ENCODE measurements at places on chromosomes 2 and 18.

DNA sequence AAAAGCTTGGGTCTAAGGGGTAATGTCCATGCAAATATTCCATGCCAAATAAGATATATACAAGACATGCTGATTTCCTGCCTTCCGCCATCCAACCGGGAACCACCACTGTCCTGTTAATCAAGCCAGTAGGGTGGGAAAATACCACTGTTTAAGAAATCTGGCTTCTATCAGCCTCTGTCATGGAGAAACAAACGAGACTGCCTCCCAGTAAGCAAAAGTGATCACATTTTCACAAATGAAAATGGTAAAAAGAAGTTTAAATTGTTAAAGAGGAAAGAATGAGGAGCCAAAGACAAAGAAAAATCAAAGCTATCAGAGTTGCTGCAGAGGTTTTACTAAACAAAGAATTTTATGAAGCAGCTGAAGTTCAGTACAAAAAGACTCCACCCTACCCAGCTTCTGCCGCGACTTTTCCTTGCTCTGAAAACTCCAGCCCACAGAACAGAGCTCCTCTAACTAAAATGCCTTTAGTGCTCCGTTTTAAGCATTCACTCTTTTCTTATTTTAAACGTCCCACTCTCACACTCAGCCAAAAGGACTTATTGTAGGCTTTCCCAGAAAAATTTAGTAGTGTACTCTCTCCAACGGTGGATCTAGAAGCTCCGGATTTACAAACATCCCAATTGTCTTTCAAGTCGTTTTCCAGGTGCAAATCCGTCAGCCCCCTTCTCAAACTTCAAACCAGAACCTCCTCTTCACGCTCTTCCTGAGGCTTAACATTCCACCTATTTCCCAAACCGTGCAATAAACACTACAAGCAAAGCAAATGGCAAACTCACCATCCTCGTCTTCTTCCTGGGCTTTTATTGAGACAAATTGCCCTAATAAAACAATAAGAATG lies 613 bp downstream of the COL5A2 start:
- DNase-seq, result peak; percentile 68

DNA sequence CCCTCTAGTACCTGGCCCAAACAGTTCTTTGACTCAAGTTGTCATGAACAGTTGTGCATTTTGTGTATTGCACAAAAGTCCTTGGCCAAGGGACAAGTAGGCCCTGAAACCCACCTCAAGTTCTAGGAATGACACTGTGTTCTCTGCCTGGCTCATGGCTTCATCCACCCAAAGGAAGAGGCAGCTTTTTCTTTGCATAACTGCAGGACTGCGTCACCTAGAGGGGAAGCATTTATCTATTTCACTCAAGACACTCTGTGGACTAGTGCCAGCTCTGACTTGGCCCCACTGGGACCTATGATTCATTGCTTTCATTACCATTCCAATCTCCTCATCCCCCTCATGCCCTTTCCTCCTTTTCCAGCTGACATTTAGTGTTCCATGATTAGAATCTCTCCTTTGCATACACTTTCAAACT lies 119.3 kb upstream of the SIX2 start:
- DNase-seq, result peak; percentile 98

- no peak for DNase-seq
Measured at GRCh38 chr2:218354850-218355443, 1.7 kb upstream of the CATIP start.

DNA sequence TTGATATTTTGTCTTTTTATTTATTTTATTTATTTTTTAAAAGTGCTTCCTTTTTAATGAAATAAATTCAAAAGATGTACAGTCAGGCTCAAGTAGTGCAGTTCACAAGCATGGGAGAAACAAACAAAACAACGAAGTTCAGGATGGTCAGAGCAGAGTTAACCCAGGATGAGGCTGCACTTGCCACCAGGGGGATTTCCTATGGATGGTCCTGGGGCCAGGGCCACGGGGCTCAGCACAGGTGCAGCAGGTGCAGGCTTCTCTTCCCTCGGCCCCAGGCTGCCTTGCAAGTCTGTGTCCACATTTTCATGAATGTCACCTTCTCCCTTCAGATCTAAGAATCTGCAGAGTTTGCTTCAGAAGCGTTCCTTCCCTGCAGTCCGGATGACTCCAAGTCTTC lies 76.5 kb downstream of the CDCA7 start:
- no peak for DNase-seq

DNA sequence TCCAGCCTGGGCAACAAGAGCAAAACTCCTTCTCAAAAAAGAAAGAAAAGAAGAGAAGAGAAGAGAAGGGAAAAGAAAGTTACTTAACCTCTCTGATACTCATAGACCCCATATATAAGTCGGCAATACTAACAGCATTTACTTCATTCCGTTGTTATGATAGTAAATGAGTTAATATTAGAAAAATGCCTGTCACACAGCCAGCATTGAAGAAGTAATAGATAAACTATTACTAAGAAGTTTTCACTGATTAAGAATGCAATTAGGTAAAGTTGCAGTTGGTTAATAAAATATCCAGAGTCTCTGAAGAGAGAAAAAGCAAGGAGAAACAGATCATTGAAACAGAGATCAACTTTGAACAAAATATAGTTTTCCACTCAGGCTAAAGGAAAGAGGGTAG lies 161.3 kb upstream of the UBE2E3 start:
- DNase-seq, result no peak

- no peak for DNase-seq
Measured at GRCh38 chr2:387980-388421, 100.1 kb upstream of the ALKAL2 start.

- no peak for DNase-seq
Measured at GRCh38 chr2:143937723-143938350, 582.1 kb downstream of the ZEB2 start.

GRCh38 chr2:47699533-47700215 lies 83.3 kb upstream of the MSH6 start:
- DNase-seq, result no peak

DNA sequence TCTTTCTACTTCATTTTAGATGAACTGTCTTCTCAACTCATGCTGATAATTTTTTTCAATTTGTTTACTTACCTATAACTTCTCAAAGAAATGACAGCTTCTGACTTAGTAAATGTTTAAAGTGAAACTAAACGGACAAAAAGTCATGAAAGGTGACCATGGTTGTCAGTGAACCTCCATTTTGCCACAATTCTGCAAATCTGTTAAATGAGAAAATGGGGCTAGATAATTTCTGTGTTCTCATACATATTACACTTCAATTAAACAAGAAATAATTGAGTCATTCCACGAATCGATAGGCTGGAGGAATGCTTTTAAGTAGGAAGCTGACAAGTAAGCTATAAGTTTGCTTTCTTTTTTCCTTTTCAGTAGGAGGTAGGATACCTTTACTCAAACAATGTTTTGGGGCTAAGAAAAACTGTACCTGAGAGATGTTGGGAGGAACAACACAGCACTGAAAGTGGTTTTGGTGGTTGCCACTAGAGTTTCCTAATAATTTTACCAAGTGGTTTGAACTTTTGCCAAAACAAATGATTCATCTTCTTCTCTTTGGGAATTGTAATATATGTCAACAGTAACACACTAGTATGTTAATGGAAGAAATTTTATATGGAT lies 17.1 kb downstream of the DYNAP start:
- DNase-seq, result peak; percentile 35

DNA sequence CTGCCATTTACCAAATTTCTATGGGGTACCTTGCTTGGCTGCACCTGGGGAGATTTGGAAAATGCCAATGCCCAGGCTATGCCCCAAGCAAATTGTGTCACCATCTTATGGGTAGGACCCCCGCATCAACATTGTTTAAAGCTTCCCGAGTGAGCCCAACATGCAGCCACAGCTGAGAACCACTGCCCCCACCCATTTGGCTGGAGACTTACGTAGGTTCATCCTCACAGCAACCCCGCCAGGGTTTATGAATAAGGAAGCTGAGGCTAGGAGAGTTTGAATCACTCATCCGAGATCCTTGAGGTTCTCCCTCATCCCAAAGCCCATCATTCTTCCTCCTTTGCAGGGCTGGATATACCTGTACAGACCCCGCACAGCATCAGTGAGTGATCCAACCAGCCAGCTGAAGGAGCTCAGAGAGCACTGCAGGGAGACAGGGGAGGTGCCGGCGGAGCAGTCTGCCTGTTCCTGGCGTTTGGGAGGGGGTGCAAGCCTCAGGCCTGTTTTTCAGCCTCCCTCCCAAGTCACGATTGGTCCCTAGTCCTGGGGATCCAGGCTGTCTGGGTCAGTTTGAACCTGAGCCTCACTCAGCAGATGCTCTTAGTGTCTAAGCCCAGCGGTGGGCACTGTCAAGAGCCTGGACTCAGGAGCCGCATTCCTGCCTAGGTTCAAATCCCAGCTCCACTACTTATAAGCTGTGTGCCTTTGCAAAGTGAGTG lies 164.9 kb downstream of the SMAD7 start:
- DNase-seq, result no peak

- DNase-seq, result no peak
Measured at GRCh38 chr2:106703161-106703560, 182.8 kb downstream of the ST6GAL2 start.

- no peak for DNase-seq
Measured at GRCh38 chr2:69745035-69745434, 3.1 kb downstream of the ANXA4 start.

DNA sequence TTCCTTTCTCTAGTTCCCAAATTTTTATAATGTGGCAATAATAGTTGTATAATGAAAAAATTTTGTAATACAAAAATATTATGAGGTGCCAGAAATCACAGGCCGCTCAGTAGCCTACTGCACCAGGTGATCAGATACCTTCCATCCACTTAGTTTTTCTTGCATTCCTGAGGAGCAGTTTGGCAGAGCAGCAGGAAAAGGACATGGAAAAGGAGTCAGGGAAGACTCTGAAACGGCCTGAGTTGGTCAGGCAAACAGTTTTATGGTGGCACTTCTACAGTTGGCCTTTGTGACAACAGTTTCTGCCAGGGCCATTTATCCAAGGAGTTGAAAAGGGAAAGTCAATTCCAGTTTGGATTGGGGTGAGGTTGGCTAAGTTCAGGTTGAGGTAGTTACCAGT lies 165.4 kb upstream of the ALPP start:
- no peak for DNase-seq

- DNase-seq, result no peak
Measured at GRCh38 chr2:184507254-184507653, 91.1 kb upstream of the ZNF804A start.

DNA sequence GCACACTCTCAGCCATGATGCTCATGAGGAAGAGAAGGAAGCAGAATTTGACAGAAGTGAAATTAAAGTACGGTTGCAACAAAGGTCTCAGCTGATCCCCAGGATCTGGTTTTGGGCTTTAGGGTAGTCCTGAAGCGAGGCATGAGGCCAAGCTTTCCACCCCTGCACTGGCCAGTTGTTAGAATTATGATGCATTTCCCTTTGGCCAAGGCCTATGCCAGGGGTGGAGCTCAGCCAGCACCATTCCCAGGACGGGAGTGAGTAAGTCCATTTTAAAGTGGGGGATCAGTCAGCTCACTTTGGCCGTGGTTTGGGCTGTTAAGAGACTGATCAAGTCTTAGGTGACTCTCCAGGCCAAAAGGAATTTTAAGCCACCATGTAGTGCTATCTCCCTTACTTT lies 314.5 kb upstream of the MMADHC start:
- no peak for DNase-seq

DNA sequence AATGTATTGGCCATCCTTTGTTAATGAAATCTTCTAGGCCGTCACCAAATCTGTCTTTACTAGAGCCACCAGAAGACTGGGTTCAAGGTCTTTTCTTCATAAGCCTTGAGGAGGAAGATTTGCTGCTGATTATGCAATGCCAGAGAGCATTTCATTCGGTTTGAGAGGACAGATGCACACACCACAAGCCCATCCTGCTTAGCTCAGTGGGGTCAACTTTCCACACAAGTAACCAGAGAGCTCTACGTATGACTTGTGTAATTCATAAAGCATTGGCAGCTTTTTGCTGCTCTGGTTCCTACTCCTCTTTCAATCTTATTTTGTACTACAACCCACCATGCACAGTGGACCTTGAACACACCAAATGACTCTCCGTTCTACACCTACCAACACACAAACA lies 106.9 kb downstream of the OSR1 start:
- no peak for DNase-seq

DNA sequence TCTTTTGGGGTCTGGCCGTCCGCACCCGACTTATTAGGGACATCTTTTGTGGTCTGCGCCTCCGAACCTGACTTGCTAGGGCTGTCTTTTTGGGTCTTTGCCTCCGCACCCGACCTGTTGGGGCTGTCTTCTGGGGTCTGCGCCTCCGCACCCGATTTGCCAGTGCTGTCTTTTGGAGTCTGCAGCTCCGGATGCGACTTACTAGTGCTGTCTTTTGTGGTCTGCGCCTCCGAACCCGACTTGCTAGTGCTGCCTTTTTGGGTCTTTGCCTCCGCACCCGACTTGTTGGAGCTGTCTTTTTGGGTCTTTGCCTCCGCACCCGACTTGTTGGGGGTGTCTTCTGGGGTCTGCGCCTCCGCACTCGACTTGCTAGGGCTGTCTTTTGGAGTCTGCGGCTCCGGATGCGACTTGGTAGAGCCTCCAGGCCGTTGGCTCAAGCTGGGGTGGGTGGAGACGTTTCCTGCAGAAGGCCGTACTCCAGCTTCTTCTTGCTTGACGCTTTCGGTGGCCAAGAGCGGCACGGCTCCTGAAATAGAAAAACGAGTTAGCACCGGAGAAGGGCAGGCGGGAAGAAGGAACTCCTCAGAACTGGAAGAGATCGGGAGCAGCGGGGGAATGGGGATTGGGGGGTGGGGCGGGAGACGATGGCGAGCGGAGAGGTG lies 498 bp downstream of the TGOLN2 start:
- DNase-seq, result peak; percentile 43

- DNase-seq, result no peak
Measured at GRCh38 chr2:11024259-11024645, 112.5 kb downstream of the KCNF1 start.

DNA sequence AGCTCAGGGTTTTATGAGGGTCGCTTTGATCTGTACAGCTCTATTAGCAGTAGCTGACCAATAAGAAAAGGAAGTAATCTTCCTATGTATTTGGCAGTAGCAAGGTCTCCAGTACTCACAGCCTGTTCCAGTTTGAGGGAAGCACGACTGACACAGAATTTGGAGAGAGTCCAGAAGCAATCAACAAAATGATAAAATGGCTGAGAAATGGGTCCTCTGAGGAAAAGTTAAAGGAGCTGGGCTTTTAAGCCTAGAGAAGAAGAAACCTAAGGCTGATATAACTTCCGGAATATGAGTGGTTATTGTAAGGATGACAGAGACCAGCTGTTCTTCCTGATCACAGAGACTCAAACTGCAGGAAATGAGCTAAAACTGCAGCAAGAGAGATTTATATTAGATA lies 382.8 kb downstream of the GPD2 start:
- no peak for DNase-seq

- DNase-seq, result no peak
Measured at GRCh38 chr18:46915800-46916550, 1.3 kb downstream of the PIAS2 start.

Data from A172 (cell line).